ENCODE measurements at places on chromosomes 4 and X.

- no peak for DNase-seq
Observed at GRCh38 chr4:189088780-189089179, 851.9 kb upstream of the FRG1 start.

DNA sequence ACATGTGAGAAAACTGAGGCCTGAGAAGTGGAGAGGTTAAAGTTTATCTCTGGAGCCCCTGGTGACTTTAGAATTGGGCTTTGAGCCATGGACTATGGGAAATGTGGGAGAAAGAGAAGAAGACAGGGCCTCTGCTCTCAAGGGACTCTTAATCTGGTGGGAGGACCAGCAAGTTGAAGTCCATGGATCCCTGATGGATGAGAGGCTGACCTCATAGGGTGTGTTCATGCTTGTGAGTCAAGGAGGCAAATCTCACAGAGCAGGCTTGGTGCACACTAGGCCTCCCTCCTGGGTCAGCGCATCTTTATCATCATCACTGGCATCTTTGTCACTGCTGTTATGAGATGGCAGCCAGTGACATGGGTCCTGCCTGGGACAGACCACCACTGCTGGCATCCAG, 211.9 kb downstream of the AFAP1 start:
- no peak for DNase-seq

DNA sequence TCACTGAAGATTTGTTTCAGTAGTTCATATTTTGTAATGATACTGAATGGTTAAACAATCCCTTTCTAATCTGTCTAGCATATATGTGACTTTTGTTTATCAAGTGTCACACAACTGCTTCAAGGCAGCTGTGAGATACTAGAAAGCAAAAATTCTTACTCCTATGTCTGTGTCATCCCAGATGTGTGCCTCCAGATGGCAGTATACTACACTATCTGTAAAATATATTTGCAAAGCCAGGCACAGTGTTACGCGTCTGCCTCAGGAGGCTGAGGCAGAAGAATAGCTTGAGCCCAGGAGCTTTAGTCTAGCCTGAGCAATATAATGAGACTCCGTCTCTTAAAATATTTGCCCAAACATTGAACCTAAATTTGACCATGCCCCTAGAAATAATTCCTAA, 4.0 kb downstream of the NUDT10 start:
- no peak for DNase-seq

DNA sequence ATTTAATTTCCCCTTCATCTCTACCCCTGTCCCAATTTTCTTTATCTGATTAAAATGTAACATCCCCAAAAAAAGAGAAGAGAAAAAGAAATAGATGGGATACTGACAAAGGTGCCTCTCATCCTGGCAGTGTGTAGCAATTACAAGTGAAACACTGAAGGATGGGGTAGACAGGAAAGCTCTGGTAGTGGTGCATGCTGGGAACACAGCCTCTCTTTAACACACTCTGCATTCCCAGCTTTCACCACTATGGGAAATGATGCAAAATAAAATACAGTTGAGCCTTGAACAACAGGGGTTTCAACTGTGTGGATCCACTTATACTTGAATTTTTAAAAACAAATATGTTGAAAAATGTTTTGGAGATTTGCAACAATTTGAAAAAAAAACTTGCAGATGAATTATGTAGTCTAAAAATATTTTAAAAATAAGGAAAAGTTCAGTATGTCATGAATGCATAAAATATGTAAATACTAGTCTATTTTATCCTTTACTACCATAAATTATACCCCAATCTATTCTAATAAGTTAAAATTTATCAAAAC, 239.2 kb upstream of the DDX53 start:
- no peak for DNase-seq

- DNase-seq: no peak
Observed at GRCh38 chr4:102500352-102500695, 835 bp upstream of the NFKB1 start.

GRCh38 chr4:15612136-15612535, 43.0 kb downstream of the FBXL5 start:
- DNase-seq: no peak

DNA sequence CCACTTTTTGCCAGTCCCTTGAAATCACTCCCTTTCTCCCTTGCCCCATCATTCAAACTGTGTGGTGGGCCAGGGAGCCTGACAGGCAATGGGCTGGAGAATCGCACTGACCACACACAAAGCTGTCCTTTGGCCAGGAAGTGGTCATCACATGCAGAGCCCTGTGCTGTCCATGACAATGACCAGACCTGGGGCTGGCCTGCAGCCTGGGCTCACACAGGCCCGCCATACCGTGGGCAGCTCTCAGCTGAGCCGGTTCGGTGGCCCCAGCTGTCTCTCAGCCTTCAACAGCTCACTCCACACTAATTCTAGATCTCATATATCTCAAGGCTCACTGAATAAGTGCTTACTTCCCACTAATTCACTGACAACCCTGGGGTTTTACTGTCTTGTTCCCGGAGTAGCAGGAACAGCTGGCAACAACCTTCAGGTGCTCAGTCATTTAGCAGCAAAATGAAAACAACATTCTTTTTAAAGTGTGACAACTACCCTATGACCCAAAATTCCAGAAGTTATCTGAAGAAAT, 48.0 kb downstream of the USP46 start:
- no peak for DNase-seq

DNA sequence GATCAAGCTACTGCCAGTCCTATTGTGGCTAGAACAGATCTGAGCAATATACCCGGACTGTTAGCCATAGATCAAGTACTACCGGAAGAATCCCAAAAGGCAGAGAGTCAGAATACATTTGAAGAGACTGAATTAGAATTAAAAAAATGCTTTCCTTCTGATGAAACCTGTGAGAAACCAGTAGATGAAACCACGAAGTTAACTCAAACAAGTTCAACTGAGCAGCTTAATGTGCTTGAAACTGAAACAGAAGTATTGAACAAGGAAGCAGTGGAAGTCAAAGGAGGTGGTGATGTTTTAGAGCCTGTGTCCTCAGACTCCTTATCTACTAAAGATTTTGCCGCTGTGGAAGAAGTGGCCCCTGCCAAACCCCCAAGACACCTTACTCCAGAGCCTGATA, 46.8 kb downstream of the WDR44 start:
- DNase-seq: no peak

GRCh38 chr4:20354120-20354519, 102.4 kb downstream of the SLIT2 start:
- DNase-seq: no peak

DNA sequence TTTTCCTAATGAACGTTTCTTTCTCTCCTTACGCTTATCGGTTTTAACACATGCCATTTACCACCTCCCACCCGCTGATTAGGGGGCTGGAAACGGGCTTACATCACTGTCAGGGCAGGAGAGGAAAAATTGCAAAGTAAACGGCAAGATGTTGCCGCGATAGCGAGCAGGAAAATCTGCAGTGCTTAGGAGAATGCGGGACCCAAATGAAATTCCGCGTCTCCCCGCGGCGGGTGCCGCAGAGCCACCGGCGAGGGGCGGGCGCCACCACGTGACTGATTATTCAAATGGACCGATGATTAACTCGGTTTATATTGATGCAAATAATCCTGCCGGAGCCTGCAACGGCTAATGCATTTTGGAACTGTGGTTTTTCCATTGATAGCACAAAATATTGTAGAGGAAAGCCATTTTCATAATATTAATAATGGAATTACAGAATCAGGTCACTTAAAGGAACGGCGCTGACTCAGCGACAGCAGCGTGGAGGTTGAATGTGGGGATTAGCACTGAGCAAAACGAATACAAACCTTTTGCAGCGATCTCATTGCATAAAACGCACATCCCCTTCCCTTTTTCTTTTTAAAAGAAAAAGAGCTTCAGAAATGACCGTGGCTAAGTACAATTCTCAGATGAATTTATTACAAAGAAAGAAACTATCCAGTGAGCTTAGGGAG, 224.2 kb downstream of the STIM2 start:
- no peak for DNase-seq

- no peak for DNase-seq
Observed at GRCh38 chr4:47002580-47002979, 9.2 kb upstream of the GABRA4 start.

DNA sequence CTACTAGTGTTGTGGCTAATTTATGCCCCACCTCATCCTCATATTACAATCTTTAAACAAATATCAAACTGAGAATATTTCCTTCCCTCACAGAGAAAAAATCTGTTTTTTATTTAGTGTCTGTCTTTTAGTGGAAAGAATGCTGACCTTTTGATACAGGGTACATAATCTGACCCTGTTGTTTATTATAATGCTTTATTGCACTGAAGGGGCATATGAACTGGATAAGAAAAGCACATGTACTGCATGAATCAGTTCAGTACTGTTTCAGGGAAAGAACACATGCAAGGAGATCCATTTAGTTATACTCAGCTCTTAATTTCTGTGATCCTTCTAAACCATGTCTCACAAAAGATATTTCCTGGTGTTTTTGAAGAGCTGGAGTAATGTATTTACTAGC, 15.5 kb upstream of the DYNLT3 start:
- no peak for DNase-seq

DNA sequence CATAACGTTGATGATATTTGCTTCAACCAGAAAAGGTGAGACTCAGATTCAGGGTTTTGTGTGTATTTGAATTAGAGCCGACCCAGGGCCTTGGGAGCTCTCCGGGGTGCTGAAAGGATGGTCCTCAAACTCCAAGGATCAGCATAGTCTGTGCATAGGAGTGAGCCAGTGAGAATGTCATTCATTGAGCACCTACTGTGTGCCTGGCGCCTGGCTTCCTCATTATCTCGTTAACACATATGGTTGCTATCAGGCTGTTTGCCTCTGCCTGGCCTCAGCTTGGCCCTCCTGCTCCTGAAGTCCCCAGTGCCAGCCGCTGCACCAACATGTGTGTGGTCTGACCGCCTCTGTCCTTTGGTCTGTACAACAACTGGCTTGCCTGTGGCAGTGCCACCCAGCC, 25.1 kb upstream of the JAKMIP1 start:
- no peak for DNase-seq

Measured in stimulated activated CD4-positive, alpha-beta T cell treated with anti-CD3 and anti-CD28 coated beads, Interleukin-15, amount 100 ng/mL, for 1 hour (primary cell).